ENCODE measurements at places on chromosomes 4 and X.

GRCh38 chr4:26736621-26737020 lies 124.0 kb upstream of the STIM2 start:
- no peak for DNase-seq

- no peak for DNase-seq
Observed at GRCh38 chr4:34422472-34423175, 1821.7 kb downstream of the ARAP2 start.

DNA sequence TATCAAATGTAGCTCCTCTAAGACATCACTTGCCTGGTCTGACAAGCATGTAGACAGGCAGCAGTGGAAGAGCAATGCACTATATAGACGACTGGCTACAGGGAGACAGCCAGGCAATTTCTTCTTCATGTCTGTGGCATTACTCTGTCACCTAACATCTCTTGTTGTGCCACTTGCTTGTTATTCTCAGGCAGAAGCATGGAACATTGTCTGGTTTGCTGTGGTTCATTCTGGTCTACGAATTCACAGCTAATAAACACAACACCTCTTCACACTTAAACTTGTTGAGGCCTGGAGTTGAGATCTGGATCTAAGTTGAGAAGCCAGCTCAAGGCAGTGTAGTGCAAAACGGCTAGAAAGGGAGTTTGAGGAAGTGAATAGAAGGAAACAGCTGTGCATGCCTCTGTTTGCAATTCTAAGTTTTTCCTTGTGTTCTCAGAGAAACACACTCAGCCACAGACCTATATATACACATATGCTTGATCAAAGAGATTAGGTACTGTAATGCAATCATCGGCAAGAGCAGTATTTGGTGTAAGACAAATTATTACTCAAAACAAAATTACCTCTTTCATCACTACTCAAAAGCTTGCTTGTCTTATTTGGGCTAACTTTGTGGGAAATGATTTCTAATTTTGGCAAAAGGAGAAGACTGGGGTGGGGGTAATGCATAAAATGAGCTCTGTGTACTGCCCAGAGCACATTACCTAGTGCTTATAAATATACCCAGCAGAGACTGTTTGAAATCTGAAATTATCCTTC lies 243.8 kb downstream of the PPP3CA start:
- DNase-seq: no peak

GRCh38 chr4:181261279-181261678 lies 981.9 kb upstream of the TENM3 start:
- no peak for DNase-seq

DNA sequence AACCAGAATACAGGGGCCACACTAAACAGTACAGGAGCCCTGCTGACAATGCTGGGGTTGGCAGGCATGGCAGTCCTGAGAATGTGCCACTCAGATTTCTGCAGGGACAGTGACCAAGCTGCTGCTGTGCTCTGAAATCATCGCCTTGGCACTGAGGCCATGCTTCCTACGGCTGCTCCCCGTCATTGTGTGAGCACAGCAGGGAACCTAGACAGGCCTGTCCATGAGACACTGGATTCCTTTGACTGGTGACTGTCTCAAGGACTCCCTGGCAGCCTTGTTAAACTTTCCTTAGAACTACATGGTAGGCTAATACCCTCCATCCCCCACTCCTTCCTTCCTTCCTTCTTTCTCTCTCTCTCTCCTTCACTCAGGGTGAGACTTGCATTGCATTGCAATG lies 111.4 kb downstream of the LUZP4 start:
- DNase-seq: no peak

- DNase-seq: no peak
Observed at GRCh38 chr4:113331811-113332210, 282.4 kb downstream of the ANK2 start.

DNA sequence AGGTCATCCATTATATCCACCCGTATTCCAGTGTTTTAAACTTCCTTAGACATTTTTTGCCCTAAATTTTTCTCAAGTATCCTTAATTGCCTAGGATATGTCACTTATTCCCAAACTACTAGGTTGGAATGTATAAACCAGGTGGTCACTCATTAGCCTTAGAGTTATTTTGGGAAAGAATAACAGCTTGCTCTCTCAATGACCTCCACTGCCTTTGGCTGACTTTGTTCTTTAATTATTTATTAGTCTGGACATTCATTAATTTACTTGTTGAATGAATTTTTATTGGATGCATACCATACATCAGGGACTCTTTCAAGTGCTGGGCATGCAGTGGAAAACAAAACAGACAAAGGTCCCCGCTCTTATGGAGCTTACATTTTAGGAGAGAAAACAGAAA lies 609.3 kb upstream of the IGFBP7 start:
- DNase-seq: no peak

DNA sequence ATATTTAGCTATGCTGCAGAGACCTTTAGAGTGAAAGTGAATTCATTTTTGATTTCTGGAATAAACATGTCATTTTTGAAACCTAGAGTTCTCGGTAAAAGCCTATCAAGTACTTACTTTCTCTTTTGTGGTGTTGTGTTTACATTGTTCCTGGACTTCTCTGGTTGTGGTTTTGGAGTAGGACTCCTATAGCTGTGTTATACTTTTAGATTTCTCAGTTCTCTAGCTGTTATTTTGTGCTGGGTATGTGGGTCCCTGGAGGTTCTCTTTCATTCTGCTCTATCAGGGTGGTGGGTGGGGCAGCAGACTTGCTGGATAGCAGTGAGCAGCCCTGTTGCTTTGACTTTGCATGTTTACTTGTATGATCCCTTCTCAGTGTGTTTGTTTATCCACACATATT lies 25.6 kb upstream of the MSMO1 start:
- no peak for DNase-seq

DNA sequence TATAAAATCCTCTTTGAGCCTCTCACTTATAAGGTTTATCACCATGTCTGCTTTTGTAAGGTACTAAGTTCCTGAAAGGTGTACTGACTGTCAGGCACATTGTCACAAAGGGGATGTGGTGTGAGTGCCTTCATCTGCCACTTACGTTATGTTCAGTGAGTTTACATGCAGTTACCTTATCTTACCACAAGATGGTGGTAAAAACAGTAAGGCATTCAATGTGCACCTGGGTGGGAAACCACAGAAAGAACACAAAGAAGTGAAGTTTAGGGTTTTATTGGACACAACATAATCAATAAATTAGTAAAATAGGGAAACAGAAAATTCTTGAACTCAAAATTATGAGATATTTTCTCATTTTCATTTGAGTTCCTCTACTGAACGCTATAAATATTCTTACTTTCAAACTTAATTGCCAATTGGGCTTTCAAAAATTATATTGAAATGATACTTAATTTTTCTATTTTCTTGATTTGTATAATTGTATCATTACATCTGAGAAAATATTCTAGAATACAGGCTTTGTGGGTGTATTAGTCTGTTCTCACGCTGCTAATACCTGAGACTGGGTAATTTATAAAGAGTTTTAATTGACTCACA lies 650.8 kb downstream of the PCDH7 start:
- DNase-seq: no peak

DNA sequence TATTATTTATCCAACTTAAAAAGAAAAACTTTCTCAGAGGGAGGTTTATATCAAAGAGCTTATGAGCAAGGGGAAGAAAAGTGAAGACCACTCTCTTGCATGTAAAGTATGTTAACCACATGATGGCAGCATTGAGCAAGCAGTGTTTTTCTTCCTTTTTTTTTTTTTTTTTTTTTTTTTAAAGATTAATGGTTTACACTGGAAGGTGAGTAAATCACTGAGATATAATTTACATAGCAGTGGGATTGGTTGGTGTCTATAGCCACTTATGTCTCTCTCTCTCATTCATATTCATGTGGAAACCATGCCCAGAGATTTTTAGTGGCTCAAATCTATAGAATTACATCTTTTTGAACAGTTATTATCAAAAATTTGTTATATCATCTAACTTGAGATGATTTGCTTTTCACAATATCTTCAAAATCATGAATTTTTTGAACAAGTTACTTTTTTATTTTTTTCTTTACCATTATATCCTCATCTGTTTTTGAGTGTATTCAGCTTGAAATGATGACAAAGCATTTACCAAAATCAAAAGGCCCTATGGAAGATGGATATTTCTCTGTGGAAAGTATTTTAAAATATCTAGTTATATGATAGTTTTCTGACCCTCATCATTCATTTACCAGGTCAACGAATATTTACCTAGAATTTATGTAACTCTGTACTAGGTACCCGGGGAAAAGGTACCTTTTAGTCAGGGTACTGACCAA lies 31.6 kb downstream of the MTHFD2L start:
- DNase-seq: no peak

GRCh38 chrX:103919270-103919637 lies 43.2 kb upstream of the TMSB15B start:
- DNase-seq: no peak

- no peak for DNase-seq
Observed at GRCh38 chr4:184460499-184461285, 13.7 kb downstream of the IRF2 start.

DNA sequence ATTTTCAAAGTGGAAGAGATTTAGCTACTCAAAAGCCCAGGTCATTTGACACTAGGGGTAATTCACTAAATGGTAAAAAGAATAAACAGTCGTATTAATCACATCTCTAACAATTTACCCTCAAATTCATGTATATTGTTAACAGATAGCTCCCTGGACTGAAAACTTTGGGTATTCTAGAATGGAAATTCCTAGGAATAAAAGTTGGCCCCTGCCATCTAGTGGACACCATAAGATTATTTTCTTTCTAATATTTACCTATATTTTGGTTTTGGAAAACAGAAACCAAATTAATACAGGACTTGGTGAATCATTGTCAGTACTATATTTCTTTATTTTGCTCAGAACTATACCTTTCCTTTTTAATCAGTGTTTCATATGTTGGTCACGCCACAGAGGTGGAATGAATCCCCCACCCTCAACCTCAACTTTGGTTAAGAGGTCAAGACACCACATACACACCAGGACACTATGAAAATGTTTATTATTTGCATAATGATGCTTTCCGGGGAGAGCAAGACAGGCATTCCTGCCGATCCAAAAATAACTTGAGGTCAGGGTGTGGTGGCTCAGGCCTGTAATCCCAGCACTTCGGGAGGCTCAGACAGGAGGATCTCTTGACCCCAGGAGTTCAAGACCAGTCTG lies 96.2 kb upstream of the APOOL start:
- DNase-seq: no peak

DNA sequence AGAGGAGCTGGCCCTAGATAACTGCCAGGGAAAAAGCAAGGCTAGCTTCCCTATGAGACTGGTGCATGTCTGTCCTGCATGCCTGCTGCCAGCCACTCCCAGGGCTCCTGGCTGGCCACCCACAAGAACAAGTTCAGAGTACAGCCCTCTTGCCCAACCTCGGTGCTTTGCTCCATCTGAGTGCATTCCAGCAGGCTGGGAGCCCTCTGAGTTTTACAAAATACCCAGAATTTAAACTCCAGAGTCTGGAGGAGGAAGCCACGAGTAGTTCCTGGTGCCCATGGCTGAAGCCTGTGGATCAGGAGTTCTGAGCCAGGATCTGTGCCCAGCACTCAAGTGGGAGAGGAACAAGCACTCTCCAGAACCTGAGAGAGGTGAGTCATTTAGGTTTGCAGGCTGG lies 111.6 kb downstream of the MAGEE2 start:
- DNase-seq: no peak

- DNase-seq: no peak
Observed at GRCh38 chr4:3374667-3375066, 67.1 kb upstream of the HGFAC start.

- DNase-seq: no peak
Observed at GRCh38 chrX:73913580-73913979, 350.6 kb downstream of the CHIC1 start.

- no peak for DNase-seq
Observed at GRCh38 chrX:122906726-122907125, 277.4 kb upstream of the GRIA3 start.

GRCh38 chr4:37995981-37996775 lies 36.0 kb downstream of the PTTG2 start:
- DNase-seq: no peak
